Activated CD8-positive, alpha-beta T cell treated with anti-CD3 and anti-CD28 coated beads for 36 hours (primary cell): ENCODE measurements at places on chromosomes 16 and 17.
A peak's percentile ranks its signal among the peaks of the same experiment; 100 is the strongest.

GRCh38 chr17:13016881-13017654 lies 759 bp downstream of the ELAC2 start:
- peak overlapping the region; percentile 90 for H3K4me3 ChIP-seq
- H3K27me3 ChIP-seq: no peaks in the 10 kb centered on the region
- H3K27ac ChIP-seq: peak overlapping the region; percentile 96
- peaks cover 32% of the 10 kb centered on the region for H3K4me1 ChIP-seq
- H3K36me3 ChIP-seq: peaks cover 40% of the 10 kb centered on the region

DNA sequence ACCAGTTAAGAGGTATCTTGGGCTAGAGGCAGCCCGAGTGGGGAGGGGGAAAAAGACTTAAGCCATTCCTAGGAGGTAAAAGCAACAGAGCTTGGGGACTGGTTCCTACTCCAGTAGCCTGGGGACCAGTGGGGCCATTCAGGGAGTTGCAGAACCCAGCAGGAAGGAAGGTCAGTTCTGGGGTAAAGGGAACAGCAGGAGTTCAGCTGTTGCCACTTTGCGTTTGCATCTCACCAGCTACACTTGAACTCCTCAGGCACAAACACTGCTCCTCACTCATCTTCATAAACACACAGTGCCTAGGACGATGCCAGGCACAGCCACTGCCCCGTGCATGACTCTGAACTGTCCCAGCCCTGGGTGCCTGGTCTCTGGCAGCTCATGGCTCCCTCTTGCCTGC lies 4.0 kb downstream of the HAP1 start:
- peaks cover 8% of the 10 kb centered on the region for H3K4me1 ChIP-seq
- H3K27ac ChIP-seq: no peak overlapping the region
- no peak overlapping the region for H3K4me3 ChIP-seq
- no peaks in the 10 kb centered on the region for H3K36me3 ChIP-seq
- H3K27me3 ChIP-seq: peaks cover 25% of the 10 kb centered on the region
- DNase-seq: no peak

DNA sequence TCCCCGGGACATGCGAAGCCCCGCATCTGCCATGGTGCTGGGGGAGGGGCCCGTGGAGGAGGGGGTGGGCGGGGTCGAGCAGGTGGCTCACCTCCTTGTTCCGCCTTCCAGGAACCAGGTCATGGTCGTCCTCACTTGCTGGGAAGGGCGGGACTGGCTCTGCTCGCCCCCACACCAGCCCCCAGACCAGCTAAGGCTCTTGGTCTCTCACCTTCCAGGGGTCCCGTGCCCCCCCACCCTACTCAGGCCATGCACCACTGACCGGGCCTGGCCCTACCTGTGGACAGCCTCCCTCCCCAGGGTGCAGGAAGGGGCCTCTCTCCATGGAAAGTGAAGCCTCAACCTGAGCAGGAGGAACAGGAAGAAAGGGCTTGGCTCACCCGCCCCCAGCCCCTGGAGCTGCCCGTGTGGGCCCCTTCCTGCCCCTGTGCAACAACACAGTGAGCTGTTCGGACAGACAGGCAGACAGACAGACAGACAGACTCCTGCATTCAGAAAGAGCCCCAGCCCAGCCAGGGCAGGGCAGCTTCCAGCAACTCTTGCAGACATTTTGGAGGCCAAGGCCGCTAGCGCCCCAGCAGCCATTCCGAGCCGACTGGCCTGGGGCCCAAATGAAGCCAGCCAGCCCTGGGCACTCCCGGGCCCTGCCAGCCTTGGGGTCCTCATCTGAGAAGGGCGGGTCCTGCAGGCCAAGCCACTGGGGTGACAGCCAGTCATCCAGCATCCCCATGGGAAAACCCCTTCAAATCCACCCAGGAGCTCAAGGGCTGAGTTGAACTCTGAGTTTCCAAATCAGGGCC lies 8.1 kb upstream of the KREMEN2 start:
- H3K27ac ChIP-seq: no peak overlapping the region
- H3K4me3 ChIP-seq: no peak overlapping the region
- no peaks in the 10 kb centered on the region for H3K36me3 ChIP-seq
- DNase-seq: no peak

- no peak for DNase-seq
- H3K27ac ChIP-seq: no peak overlapping the region
Observed at GRCh38 chr16:85594273-85594977, 18.7 kb upstream of the GSE1 start.
